ENCODE measurements at places on chromosomes 16 and 17.

GRCh38 chr16:51137097-51137496 lies 14.0 kb downstream of the SALL1 start:
- DNase-seq = no peak

DNA sequence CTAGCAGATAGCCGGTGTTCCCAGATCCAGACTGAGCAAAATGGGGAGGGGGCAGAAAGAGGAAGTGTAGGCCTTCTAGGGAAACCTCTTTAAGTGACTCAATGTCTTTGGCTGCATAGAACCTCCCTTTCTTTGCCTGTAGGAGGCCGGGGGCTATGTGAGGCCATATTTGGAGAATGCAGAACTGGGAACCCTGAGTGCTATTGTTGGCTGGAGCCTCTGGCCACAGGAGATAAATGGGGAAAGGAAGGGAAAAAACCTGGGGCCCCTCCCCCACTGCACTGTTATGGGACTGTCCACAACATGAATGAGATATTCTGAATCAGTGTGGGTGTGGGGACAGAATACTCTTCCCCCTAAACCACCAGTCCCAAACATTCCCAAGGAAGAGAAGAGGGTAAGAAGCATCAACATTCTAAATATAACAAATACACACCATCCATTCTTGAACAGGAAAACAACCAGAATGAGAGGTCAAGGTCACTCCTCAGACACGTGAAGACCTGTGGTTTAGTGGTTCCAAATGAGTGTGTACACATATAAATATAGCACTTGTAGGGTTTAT lies 2.4 kb downstream of the VPS25 start:
- DNase-seq = no peak

DNA sequence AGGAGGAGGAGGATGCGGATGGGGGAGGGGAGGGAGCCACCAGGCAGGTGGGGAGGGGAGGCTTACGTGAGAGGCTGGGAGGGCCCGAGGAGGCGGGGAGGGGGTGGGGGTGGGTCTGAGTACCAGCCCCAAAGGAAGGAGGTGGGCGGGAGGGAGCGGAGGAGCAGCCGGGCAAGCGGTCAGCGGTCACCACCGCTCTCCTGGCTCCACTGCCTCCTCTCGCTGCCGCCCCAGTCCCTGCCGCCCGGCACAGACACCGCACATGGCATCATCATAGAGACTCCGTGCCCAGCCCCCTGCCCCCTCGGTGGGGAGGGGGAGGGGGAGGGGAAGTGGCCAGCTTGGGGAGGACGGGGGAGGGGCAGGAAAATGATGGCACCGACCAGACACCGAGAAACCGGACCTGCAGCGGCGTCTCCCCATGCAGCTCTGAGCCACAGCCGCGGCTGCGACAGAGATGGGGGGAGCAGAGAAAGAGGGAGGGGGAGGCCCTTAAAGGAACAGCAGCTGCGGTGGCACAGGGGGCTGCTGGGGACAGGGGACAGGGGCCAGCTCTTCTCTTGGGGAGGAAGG lies at the start of gene TLCD3B:
Gene TLCD3B, minus strand, starts transcription at position 431 of the 573 bp plus-strand sequence. CDS start 744 bp downstream, outside the sequence.
- no peak for DNase-seq

DNA sequence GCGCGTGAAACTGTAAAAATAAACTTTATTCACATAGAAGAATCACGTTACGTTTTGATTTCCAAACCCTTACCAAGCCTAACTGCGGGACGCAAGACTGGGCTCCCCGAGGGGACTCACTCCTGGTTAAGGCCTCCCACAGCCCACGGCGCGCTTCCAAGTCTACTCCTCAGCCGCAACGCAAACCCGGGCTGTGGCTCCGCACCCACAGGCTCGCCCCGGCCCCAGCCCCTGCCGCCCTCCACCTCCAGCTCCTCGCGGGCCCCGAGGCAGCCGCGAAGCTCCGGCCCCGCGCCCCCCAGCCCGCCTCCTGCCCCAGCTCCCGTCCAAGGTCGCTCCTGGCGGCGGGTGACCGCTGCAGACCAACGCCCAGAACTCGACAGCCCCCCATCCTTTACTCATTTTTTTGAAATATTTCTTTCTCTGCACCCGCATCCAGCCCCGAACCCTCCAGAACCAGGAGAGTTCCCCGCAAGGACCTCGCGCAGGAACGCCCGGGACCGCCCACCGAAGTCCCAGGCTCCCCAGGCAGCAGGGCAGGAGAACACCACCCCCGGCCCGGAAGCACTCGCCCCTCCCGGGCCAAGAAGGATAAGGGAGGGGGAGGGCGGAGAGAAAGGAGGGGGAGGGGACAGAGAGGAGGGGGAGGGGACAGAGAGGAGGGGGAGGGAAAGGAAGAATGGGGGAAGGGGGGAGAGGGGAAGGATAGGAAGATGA lies 912 bp downstream of the USP22 start:
- no peak for DNase-seq

DNA sequence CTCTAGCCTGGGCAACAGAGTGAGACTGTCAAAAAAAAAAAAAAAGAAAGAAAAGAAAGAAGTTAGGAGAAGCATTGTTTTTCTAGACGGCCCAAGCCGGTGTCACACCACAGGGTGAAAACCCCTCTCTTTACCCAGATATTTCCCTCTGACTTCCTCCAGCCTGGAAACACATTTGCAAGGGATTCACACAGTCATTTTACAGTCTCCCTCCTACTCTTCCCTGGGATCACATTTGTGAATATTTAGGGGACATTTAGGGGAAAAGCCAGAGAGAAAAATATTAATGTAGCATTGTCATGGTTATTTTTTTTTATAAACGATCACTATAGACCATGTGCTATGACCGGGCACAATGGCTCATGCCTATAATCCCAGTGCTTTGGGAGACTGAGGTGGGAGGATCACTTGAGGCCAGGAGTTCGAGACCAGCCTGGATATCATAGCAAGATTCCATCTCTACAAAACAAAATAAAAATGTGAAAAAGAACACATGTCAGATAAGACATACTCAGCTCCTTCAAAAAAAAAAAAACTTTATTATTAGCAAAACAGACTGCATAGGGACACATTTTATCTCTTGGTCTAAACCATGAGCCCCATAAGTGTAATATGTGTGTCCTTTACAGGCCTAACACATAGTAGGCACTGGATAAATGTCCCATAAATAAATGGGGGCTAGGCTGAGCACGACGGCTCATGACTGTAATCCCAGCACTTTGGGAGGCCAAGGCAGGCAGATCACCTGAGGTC lies 10.9 kb upstream of the SDR42E2 start:
- no peak for DNase-seq

GRCh38 chr16:4894276-4895150 lies 42.4 kb downstream of the PPL start:
- no peak for DNase-seq

DNA sequence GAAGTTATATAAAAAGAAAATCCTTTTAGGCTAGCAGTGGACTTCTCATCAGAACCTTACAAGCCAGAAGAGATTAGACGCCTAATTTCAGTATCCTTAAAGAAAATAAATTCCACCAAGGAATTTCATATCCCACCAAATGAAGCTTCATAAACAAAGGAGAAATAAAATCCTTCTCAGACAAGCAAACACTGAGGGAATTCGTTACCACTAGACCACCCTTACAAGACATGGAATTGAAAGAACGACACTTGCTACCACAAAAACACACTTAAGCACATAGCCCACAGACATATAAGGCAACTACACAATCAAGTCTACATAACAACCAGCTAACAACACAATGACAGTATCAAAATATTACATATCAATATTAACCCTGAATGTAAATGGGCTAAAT lies 299.2 kb downstream of the TOX3 start:
- DNase-seq = no peak

DNA sequence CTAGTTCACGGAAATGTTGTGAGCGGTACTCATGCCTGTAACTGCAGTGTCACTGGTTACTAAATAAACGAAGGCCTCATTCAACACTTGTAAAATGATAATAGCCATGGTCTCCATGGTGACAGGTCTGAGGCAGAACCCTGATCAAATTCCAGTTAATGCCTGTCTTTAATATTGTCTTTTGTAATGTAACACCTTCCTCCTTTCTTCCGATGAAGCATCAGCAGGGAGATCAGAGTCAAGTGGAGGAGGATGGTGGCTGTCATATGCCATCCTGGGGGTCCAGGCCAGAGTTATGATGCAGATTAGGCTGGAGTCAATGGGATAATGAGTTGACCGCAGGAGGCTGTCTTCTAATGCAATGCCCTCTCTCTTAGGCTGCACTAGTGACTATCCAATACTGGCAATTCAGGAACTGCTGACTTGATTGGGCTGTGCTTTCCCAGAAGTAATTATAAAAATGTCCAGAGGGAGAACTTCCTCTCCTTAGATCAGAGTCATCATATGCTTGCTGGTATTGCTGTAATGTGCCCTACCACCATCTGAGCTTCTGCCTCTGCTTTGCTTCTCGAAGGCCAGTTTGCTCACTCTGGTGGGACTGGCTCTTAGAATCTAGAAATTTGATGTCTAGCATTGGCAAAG lies 419.1 kb downstream of the CA10 start:
- DNase-seq = no peak

GRCh38 chr16:66947302-66948065 lies 12.2 kb downstream of the CES2 start:
- peak; percentile 58 for DNase-seq

DNA sequence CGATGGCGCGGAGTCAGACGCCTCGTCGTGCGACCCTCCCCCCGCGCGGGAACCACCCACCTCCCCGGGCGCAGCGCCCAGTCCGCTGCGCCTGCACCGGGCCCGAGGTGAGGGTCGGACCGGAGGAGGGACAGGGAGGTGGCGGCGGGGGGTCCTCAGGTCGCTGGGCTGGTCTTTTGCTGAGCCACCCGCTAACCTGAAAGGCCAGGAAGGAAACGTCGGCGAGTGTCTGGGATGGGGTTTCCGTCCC lies 4.9 kb downstream of the TBX2 start:
- DNase-seq = no peak

DNA sequence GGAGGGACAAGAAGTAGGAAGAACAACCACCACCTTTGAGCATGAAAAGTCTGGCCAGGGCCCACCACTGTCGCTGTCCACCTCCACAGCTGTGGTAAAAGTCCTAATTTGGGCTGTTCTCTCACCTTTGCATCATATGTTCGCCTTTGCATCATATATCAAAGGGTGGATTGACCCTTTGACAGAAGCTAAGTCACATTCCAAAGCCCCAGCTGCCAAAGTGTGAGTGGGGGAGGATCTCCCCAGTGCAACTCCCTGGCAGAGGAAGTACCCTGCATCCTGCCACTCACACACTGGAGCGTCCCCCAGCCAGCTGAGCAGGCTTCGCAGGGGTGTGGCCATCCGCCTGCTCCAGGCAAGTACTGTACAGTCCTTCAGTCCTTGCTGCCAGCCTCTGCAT lies 12.7 kb upstream of the SPECC1 start:
- no peak for DNase-seq

DNA sequence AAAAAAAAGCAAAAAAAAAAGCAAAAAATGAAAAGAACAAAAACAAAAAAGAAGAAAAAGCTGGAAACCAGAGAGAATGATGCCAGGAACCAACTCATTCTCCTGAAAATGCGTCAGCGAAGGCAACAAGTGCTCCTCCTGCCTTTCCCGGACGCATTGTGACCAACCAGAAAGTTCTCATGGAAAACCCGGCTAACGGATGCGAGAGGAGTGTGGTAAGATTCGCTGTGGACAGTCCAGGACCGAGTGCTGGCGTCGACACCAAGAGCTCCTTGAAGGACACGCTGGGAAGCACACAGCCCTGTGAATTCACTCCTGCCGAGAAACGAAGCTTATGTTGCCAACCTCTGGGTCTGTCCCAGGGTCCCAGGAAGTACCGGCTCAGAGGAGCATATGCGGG lies 43.4 kb downstream of the METRNL start:
- DNase-seq = no peak

GRCh38 chr16:57807968-57808528 lies 5.8 kb upstream of the KIFC3 start:
- DNase-seq = peak; percentile 31

All from stimulated activated CD4-positive, alpha-beta T cell treated with anti-CD3 and anti-CD28 coated beads, Interleukin-1b, Interleukin-23, amount 100 ng/mL, for 1 hour (primary cell).